ENCODE measurements at places on chromosomes 1 and 21. TPM values are rescaled to one million over a fixed set of nuclear protein-coding genes. Genes with fewer than 3 reads are reported as not detected.

GUCA2A gene
- total RNA-seq: not detected

LAMB3 gene
- 18.6 TPM for total RNA-seq

AMY2B gene
- total RNA-seq: 0.45 TPM

LYPD8 gene
- total RNA-seq: 0.20 TPM

MEX3A gene
- 2.2 TPM for total RNA-seq

DMRTA2 gene
- 0.13 TPM for total RNA-seq

DDOST gene
- total RNA-seq: 206 TPM

DYRK3 gene
- 9.7 TPM for total RNA-seq

CCDC27 gene
- total RNA-seq: not detected

Measured in A549 treated with Hydrocortisone at 1 μM for 4 hours (cell line).